ENCODE measurements at places on chromosomes 12 and 14. TPM values are rescaled to one million over a fixed set of nuclear protein-coding genes. Genes with fewer than 3 reads are reported as not detected.

- peak; percentile 39 for DNase-seq
Measured at GRCh38 chr14:61025251-61026223, 44.5 kb downstream of the SLC38A6 start.

- no peak for DNase-seq
Measured at GRCh38 chr12:1810931-1811280, 9.5 kb upstream of the LRTM2 start.

DNA sequence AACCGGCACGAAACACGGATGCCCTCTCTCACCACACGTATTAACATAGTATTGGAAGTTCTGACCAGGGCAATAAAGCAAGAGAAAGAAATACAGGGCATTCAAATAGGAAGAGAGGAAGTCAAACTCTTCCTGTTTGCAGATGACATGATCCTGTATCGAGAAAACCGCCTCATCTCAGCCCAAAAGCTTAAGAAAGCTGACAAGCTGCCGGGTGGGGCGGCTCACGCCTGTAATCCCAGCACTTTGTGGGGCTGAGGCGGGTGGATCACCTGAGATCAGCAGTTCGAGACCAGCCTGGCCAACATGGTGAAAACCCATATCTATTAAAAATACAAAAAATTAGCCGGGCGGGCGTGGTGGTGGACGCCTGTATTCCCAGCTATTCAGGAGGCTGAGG, 17.7 kb downstream of the OR6S1 start:
- peak; percentile 38 for DNase-seq

DNA sequence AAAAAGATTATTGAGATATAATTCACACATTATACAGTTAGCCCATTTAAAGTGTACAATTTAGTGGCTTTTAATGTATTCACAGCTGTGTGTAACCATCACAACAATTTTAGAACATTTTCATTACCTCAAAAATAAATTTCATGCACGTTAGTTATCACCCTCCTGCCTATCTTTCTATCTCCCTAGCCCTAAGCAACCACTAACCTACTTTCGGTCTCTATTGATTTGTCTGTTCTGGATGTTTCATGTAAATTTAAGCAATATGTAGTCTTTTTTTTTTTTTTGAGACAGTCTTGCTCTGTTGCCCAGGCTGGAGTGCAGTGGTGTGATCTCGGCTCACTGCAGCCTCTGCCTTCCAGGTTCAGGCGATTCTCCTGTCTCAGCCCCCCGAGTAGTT, 439.4 kb downstream of the PCNX1 start:
- no peak for DNase-seq

DNA sequence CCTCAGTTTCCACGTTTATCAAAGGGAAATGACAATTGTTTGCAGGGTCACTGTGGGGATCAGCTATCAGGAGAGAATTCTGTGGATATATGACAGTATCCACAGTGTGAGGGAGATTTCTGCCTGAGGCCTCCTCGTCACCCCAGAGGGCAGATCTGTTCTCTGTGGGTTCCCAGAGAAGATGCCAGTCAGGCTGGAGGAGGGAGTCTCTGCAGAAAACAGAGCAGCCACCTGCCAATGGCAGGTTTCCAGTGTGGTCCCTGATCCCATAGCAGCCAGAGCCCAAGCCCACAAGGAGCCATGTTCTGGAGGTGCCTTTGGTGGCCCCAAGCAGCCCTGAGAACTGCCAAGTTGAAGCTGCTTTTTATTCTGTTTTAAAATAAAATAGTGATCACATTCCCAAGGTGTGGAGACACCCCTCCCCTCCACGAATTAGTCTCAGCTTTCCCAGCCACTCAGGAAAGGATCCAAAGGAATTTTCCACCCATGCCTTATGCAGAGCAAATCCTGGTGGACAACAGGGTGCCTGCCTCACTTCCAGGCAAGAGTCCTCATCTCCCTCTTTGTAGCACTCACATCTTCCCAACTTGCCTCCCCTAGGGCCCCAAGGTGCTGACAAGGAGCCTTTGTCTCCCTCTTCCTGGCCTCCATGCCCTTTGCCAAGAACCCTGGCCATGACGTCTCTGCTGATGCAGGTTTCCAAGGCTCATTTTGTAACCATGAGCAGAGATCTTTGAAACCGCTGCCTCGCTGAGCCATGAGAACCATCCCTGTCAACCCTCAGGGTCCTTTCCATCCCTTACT, 20.4 kb downstream of the CMKLR1 start:
- DNase-seq = no peak

DNA sequence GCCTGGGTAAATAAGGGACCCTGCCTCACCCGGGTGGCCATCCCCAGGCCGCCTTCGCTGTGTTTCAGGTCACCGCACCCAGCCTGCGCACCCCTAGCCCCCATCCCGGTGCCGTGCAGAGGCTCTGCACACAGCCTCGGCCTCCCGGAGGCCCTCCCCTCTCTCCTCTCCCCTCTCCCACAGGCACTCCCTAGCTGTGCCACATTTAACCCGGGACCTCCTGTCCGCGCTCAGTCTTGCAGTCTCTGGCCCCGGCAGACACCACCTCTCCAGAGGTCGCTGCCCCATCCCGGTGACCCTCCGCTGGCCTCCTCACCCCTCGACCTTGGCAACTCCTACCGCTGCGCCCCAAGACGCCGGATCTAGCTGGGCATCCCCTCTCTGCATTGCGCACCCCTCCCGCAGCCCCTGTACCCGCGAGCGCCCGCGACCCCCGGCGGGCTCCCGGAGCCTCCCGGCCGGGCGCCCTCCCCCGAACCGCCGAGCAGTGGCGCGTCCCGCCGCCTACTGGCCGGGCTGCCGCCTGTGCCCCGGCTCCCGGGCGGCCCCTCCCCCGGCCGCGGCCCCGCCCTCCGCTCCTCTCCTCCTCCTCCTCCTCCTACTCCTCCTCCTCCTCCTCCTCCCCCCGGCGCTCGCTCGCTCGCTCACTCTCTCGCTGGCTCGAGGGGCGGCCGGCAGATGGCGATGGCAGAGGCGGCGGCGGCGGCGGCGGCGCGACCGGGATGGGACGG, 120.7 kb downstream of the AACS start:
- DNase-seq = peak; percentile 83

- DNase-seq = no peak
Measured at GRCh38 chr14:22764382-22764781, 2.1 kb upstream of the OXA1L start.

DNA sequence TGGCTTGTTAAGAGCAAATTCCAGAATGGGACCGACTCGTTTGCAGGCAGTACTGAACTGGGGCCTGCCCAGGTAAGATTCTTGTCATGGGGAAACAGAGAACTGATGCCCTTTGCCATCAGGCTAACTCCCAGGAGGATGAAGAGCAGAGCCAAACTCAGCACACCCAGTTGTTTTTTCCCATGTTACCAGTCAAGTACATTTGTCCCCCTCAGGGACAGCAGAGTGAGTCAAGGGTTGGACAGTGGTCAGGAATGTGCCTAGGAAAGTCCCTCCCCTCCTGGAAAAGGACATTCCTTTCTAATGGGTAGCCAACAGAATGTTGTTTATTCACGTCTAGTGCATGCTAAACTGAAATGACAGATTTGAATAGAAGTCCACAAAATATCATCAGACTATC, 1.6 kb downstream of the ART4 start:
- DNase-seq = peak; percentile 25

- no peak for DNase-seq
Measured at GRCh38 chr14:76780058-76780345, 18.7 kb downstream of the VASH1 start.

DNA sequence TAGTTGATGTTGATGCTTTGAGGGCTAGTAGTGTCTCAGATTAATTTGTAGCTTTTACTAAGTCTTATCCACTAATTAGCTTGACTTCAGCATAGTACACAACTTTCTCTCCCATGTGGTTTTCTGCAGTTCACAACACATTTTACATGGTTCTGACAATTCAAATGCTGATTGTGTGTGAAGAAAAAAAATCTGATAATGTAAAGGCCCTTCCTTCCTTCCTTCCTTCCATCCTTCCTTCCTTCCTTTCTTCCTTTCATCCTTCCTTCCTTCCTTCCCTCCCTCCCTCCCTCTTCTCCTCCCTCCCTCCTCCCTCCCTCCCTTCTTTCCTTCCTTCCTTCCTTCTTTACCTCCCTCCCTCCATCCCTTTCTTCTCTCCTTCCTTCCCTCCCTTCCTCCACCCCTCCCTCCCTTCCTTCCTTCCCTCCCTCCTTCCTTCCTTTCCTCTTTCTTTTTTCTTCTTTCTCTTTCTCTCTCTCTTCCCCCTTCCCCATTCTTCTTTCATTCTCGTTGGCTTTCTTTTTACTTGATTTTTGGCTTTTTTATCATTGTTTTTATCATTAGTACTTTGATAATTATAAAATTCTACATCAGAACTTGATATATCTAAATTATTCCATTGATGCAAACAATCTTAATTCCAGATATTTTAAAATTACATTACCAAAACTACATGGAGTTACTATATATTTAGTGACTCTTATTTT, 1415.6 kb downstream of the LRFN5 start:
- no peak for DNase-seq

- no peak for DNase-seq
Measured at GRCh38 chr12:28162697-28163096, 27.6 kb upstream of the CCDC91 start.

DNA sequence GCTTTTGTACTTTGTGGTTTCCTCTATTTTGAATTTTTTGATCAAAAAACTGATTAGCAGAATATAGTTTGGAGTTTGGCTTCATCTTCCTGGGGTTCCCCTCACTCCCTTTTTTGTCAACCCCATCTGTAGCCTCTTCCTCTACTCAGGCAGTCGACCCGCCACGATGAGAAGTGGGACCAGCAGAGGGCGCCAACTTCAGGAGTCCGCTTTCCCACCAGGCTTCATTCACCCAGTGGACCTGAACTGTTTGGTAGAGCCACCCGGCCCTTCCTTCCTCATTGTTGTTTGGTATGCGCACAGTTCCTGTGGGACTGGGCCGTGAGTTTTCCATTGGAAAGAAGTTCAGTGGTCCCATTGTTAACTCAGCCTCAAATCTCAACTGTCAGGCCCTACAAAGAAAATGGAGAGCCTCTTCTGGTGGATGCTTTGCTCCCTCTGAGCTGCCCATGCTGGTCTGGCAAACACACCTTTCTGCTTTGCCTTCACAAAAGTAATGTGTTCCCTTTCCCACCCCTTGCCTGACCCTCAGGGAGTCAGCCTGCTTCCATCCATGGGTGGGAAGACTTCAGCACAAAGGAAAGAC, 21.7 kb downstream of the TMBIM6 start:
- DNase-seq = peak; percentile 29

COX8C gene
- total RNA-seq = not detected

MYO1A gene
- not detected for total RNA-seq

TEAD4 gene
- 30.8 TPM for total RNA-seq

CCDC175 gene
- total RNA-seq = not detected

CCDC38 gene
- total RNA-seq = 0.12 TPM

SERPINA6 gene
- not detected for total RNA-seq

KRT8 gene
- 39.2 TPM for total RNA-seq

LUM gene
- 94.9 TPM for total RNA-seq

SRRM4 gene
- not detected for total RNA-seq

OR10AD1 gene
- total RNA-seq = not detected

KRT83 gene
- not detected for total RNA-seq

PEX5 gene
- 26.8 TPM for total RNA-seq

Measured in MG63 (cell line).